ENCODE measurements at places on chromosomes 6 and 20.

GRCh38 chr6:11538052-11538818 is 686 bp downstream of the TMEM170B start:
- DNase-seq: no peak

- DNase-seq: no peak
These were observed 39.3 kb downstream of the PTK7 start for GRCh38 chr6:43115365-43115764.

DNA sequence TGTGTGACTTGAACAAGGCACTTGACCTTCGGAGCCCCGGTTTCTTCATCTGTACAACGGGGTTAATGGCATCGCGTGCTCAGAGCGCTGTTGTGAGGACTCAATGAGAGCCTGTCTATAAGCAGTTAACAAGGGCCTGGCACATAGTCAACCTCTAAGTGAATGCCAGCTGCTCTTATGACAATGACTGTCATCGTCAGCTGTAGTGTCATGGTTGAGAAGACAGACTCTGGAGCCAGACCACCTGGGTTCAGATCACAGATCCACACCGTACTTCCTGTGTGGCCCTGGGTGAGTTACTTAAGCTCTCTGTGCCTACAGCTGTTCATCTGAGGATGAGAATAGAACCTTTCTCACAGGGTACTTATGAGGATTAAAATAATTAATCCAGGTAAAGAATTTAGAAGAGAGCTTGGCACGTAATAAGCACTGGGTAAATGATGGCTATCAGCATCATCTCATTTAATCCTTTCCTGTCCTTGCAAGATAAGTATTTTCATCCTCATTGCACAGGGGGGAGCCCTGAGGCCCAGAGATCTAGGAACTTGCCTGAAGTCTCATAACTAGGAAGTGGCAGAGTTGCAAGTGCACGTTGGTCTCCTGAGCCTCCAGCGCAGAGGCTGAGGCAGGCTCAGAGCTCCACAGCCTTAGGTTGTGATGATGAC is 105.3 kb downstream of the EYA2 start:
- DNase-seq: no peak

GRCh38 chr6:63859528-63859927 is 223.9 kb downstream of the PHF3 start:
- DNase-seq: no peak

DNA sequence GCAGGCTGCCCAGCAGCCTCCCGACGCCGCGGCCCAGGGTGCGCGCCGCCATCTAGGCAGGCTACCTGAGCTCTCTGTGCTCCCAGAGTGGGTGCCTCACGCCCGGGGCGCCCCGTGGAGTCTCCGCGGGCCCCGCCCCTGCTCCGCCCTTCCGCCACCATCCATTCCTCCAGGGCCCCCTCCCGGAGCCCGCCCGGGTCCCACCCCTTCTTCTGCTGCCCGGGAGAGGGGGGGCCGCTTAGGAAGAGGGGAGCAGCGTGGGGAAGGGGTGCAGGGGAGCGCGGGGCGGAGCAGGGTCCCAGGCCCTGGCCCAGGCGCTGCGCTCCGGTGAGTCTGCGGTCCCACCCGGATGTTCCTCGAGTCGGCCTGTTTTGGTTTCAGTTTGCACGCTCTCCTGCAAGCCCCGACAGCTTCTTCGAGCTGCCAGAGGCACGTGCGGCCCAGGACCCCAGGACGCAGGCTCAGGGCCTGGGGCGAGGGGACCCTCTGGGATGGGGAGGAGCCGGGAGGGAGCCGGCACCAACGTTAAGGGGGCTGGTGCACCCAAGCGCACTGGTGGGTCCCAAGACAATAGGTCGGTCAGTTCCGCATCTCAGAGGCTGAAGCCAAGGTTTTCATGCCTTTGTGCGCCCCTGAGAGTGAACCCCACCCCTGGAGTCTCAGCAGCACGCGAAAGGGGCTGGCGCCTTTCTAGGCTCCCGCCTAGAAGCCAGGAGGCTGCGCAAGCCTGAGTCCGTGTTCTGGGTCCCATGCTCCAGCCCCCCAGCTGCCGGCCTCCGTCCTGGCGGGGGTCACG is at the start of gene ACSS1:
Gene ACSS1, minus strand, starts transcription at position 89 of the 796 bp plus-strand sequence. Its CDS starts 37 bp downstream, at position 52.
- DNase-seq: no peak
